Fibroblast of upper back skin (primary cell): ENCODE measurements at places on chromosomes 12 and 14.

- no peak for DNase-seq
These were observed 57.6 kb downstream of the EID3 start for GRCh38 chr12:104360983-104361707.

DNA sequence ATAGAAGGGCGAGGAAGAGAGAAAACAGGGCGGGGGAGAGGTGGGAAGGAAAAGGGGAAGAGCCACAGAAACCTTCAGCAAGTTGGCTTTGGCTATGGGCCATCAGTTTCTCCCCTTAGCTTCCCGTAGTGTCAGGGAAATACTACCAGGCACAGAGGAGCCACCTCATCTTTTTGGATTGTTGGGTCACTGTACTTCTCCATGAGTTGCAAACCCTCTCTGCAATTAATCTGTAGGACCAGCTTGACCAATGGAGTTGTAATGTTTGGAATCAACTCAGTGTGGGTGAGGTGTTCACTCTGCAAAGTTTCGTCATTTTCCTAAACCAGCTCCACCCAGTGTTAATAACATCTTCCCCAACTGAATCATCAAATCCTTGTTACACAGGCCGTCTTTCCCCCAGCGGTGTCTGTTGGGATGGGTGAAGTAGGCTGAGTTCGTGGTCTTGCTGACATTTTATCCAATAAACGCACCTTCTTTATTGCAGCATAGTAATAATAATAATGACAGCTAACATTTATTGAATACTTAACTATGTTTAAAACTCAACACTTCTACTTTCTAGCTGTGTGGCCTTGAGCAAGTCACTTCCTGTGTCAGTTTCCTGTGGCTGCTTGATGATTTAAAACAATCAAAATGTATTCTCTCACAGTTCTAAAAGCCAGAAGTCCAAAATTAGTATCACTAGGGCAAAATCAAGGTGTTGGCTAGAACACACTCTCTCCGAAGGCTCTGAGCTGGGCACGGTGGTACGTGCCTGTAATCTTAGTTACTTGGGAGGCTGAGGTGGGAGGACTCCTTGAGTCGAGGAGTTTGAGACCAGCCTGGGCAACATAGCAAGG is 8.1 kb upstream of the GLTP start:
- DNase-seq: peak; percentile 93

GRCh38 chr12:22121224-22121623 is 75.2 kb downstream of the CMAS start:
- no peak for DNase-seq

DNA sequence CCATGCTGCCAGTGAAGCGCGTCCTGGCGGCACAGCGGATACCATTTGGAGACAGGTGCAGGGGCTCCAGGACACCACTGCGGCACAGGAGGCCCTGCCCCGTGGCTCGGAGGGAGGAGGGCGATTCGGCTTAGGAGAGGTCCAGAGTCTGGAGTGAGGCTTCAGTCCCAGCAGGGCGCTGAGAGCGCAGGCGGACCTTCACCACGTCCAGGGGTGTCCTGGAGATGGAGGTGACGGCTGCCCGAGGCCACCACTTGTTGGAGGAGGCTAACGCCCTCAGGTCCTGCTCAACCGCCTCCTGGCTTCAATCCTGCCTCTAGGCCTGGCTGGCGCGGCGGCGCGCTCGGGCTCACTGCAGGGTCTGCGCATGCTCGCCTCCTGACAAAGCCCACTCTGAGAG is 45.7 kb downstream of the EIF2S3B start:
- no peak for DNase-seq

GRCh38 chr12:52742196-52742580 is 35.0 kb downstream of the KRT76 start:
- no peak for DNase-seq

DNA sequence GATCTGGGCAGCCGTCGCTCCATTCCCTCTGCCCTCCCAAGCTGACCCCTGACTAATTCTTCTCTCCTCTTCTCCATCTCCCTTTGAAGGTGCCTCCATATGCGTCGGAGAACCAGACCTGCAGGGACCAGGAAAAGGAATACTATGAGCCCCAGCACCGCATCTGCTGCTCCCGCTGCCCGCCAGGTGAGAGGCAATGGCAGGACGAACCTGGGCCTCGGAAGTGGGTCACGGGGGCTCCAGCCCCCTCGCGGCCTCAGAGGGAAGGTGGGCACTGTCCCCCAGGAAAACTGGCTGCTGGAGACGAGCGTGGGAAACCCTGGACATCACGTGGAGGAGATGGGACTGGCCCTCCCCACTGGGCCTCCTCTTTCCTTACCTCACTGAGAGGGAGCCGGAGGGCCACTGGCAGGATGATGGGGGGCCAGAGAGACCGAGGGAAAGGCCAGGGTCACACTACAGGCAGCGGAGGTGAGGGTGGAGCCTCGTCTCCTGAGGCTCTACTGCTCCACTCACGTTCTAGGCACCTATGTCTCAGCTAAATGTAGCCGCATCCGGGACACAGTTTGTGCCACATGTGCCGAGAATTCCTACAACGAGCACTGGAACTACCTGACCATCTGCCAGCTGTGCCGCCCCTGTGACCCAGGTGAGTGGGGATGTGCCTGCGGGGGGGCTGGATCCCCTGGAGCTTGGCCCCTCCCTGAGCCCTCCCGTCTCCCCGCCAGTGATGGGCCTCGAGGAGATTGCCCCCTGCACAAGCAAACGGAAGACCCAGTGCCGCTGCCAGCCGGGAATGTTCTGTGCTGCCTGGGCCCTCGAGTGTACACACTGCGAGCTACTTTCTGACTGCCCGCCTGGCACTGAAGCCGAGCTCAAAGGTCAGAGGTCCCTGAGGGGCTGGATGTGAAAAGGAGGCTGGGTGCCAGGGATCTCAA is 806 bp downstream of the LTBR start:
- DNase-seq: no peak

DNA sequence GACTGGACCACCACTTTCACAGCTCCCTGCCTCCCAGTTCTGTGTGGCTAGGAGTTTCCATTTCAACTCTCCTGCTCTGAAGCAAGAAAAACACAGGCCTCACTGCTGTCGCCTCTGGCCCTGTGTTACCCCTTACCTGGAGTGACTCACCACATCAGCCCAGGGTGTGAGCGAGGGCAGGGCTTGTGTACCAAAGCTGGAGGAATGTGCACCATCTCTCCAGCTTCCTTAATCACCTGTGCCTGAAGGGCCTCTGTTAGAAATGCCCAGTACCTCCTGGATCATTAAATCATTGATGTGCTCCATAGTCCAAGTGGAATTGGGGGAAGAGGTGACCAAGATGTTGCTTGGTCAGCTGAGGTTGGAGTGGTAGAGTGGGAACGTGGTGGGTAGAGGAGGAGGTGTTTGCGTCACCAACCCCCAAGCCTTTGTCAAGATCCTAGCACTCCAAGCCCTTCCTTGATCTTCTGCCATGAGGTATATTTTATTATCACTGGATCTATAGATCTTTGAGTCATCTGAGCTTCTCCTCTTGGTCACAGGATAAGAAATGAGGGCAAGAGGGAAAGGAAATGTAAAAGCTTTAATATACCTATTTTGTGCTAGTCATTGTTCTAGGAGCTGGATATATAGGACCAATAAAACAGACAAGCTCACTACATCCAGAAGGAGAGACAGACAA is 51.3 kb downstream of the SSPN start:
- DNase-seq: no peak

GRCh38 chr12:39626033-39626814 is 6.6 kb upstream of the ABCD2 start:
- DNase-seq: no peak

DNA sequence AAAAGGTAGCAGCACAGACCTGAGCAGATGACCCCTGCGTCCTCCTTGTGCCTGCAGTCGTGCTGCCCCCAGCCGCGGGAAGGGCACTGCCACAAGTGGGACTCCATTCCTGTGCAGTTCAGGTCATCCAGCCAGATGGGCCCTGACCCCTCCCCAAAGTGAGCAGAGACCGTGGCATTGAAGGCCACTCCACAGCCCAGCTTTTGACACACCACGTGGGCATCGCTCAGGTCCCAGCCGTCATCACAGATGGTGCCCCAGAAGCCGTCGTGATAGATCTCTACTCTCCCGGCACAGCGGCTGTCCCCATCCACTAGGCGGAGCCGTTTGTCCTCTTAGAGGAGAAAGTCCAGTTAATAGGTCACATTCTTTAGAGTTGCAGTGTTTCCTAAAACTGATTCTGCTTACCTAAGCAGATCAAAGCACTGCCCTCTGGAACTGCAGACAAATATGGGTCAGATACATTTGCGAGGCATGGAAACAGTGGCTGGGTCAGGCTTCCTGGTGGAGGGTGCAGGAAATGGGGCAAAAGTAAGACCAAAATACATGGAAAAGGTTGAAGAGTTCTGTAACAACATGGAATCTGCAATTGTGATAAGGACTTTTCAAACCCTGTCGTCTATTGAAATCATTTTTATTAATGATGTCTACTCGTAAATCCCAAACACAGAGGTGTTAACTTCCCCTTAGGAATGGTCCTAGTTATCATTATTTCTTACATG is 69.4 kb downstream of the CD163L1 start:
- DNase-seq: peak; percentile 43

GRCh38 chr12:81558031-81558430 is 201.1 kb downstream of the PPFIA2 start:
- peak; percentile 58 for DNase-seq

DNA sequence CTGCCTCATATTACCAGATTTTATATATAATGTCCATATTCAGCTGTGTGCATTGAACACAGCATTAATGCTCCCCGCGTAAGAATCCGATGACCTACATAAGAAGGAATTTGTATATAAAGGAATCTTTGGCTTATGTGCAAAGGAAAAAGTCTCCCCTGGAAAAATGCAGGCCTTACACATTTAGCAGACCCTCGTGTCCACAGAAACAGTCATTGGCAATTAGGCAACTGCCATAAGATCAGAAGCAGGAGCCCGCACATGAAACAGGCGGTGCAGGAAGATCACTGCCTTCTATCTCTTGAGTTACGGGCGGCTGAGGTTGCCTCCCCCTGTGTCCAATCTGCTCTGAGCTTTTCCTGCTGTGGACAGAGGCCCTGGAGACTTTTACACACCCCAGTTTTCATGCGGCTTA is 63.2 kb upstream of the RFX4 start:
- DNase-seq: peak; percentile 87

GRCh38 chr12:88904705-88905104 is 324.4 kb upstream of the KITLG start:
- DNase-seq: no peak

- no peak for DNase-seq
These were observed 32.6 kb downstream of the EGLN3 start for GRCh38 chr14:33918256-33918655.

DNA sequence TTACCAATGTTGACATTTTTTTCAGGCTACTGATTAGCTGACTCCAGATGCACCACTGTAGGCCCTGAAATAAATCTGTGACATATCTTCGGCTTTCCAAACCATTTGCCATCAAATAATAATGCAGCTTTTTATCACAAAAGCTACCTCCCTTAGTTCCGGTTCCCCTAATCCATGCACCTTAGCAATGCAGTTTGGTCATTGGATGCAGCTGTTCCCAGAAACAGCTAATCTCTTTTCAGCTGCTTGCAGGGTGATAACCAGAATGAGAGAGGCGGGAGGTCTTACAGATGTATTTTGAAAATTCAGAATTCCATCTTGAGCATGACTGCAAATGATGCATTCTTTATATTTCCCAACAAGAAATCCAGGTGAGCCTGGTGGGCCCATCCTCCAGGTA is 646.2 kb downstream of the SOX5 start:
- DNase-seq: no peak

GRCh38 chr12:30585877-30586276 is 109.8 kb downstream of the IPO8 start:
- no peak for DNase-seq

GRCh38 chr12:127113945-127114344 is 1153.0 kb upstream of the TMEM132C start:
- no peak for DNase-seq

DNA sequence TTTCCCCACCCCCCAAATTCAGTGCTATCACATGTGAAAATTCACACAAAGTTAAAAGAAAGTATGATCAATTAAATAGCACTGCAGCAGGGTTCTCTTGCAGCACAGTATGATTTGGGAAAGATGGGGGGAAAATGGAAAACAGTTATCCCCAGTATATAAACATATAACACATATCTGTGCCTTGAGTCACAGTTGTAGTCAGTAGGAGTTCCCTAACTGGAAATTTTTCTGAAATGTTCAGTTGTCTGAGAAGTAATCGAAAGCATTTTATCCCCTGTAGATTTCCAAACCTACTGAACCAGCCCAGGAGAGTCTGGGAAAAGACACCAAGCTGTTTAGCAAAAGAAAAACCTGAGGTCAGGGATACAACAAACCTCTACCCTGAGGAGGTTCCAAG is 47.0 kb downstream of the C12orf50 start:
- DNase-seq: peak; percentile 56

GRCh38 chr14:61780125-61780524 is 17.9 kb downstream of the SNAPC1 start:
- no peak for DNase-seq

DNA sequence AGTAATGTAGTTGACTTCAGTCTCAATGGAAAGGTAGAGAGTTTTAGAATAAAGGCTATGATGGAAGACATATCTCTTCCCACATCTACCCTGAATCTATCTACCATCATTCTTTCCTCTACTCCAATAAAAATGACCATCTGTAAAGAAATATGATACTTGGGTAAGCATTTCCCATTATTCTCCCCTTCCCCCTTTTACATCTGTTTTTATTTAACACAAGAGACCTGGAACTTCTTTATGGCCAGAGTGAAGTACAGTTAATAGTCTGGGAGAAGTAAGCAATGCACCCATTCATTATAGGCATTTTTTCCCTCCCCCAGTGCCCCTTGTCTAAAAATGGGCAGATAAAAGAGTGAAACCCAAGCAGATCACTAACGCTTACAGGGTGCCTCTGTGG is 6.5 kb downstream of the TPH2 start:
- peak; percentile 26 for DNase-seq

DNA sequence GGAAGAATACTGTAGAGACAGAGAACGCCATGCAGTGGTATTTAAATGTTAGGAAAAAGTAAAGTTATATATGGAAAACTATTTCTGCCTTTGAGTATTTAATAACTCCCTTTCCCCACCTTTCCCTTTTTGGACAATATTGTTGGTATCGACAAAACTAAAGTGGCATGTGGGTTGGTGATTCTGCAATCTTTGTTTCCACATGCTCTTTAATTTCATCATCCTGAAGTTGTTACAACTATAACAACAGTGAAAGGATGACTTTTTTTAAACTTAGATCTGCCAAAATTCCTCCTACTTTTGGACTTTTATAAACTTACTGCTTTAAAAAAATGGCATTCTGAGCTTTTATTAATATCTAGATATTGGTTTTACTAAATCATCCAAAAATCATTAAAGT is 25.3 kb downstream of the TTC8 start:
- DNase-seq: peak; percentile 38

DNA sequence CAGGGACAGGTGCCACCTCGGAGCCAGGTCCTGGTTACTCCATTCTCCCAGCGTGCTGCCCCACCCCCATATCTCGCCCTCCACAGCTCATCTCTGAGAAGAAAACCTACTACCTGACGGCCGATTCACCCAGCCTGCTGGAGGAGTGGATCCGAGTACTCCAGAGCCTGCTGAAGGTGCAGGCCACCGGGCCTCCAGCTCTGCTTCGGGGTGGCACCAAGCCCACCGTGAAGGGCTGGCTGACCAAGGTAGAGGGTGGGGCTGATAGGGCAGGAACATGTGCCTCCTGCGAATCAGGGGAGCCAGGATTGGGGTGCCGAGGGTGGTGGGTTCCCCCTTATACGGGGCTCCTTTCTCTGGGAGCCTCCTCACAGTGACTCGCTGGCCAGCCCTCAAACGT is 25.9 kb downstream of the PIGH start:
- DNase-seq: no peak

GRCh38 chr12:116601933-116602810 is 43.0 kb downstream of the MAP1LC3B2 start:
- no peak for DNase-seq
